Stimulated activated CD4-positive, alpha-beta T cell treated with anti-CD3 and anti-CD28 coated beads, Interleukin-1b, Interleukin-23, amount 100 ng/mL, for 48 hours (primary cell): ENCODE measurements at places on chromosomes 5 and 9.

- DNase-seq: no peak
Measured at GRCh38 chr5:76742583-76742982, 26.7 kb downstream of the F2R start.

DNA sequence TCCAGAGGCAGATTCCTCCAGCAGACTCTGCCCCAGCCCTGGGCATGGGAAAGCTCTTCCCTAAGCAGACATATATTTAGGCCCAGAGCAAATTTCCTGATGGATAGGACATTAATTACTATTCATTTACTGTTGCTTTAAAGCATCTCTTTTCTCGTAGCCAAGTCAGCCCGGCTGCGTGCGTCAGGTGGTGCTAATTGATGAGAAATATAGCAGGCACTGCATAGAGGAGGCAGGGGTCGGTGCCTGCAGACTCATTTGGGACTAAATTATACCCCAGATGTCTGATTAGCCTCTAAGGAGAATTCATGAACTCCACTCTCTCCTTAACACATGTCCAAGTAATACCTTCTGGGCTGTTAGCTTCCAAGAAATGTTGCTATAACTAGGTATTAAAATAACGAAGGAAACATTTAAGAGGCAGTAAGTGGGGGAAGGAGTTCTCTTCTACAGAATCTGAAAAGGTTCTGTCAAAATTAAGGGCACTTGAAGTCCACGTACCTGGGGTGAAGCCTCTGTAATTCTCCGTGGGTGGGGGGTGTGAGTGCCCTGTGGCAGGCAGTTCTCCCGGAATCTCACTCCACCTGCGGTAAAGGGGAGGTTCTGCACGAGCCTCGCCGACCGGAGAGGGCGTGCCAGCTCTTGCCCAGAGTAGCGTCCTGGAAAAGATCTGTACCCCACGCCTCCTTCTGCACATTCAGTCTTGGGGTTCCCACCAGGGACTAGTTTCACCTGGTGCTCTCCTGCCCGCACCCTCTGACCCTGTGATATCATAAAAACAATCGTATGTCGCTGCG lies 115.9 kb upstream of the FCN2 start:
- no peak for DNase-seq

- DNase-seq: no peak
Measured at GRCh38 chr5:115366223-115366622, 69.8 kb upstream of the CCDC112 start.

DNA sequence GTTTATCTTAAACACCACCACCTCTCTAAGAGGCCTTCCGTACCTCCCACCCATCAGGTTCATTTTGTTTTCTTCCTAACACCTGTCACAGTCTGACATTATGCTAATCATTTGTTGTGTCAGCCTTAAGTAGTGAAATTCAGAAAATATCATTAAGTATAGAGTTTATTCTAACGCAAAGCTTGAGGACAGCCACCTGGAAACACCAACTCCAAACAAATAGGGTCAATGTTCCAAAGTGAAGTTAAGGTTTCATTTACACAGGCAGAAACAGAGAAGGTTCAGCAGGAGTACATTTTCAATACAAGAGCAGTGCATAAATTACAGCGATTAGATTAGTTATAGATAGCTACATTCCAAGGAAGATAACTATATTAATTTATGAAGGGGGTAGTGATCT lies 1.3 kb upstream of the SMC5 start:
- no peak for DNase-seq

- no peak for DNase-seq
Measured at GRCh38 chr9:133991214-133991921, 756 bp downstream of the VAV2 start.

GRCh38 chr9:93953496-93954433 lies 1.4 kb downstream of the BARX1 start:
- DNase-seq: no peak

DNA sequence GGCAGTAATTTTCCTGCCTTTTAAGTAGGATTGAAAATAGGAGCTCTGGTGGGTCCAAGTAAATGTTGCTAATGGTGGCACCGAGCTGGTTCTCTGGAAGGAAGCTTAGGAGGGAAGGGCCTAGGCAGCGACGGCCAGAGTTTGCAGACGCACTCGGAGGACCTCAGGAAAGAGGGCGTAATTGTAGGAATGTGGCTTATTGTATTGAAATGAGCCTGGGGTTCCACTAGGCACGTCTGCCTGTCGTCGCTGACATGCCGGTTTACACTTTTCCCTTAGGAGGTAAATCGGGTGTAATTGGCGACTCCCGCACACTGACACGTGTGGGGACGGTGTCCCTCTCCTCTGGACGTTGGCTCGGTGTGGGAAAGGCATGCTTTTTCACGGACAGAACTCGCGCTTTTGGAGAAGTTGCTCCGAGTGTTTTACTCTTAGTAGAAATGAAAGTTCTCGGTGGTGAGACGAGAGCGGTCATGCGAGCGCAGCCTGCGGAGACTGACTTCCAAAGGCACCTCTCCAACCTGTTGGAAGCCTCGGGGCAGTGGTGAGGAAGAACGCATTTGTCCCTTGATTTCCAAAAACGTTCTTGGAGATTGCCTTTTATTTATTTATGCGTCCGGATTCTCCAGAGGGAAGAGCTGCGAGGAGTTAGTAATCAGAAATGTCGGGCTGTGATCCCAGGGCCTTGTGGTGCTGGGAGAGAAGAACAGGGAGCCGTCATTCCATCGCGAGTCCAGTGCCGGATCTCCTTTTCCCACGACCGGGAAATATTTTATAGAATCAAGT lies 1.3 kb downstream of the NR4A3 start:
- DNase-seq: no peak

- no peak for DNase-seq
Measured at GRCh38 chr5:59685793-59686192, 207.7 kb downstream of the PDE4D start.

DNA sequence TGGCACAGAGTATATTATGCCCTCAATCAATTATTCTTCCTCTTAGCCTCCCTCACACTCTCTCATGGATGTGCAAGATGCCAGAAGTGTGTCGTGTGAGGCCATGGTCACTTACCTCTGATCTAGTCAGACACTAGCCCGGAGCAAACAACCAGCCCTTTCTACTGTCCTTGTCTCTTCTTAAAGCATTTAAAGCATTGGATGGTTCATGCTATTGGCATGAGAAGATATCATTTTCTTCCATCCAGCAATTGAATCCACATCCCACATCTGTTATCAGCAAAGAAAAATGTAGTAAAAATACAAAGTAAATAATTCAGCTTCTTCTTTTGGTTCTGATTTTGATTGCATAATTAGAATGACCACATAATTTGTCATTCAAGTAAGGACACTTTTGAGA lies 267.2 kb upstream of the ACO1 start:
- DNase-seq: no peak

DNA sequence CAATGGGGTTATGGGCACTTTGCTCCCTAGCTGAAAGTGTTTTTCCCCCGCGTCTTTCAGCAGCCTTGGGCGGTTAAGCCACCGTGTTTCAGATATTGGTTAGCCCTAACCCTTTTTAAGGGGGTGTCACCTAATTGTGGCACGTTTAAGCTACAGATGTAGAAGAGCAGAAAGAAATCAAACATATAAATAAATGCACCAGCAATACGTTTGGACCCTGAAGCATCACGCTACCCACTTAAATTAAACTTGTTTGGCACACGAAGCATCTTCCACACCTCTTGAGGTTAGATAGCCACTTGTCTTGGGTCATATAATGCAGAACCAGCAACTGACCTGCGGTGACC lies 768 bp downstream of the YTHDC2 start:
- DNase-seq: no peak

DNA sequence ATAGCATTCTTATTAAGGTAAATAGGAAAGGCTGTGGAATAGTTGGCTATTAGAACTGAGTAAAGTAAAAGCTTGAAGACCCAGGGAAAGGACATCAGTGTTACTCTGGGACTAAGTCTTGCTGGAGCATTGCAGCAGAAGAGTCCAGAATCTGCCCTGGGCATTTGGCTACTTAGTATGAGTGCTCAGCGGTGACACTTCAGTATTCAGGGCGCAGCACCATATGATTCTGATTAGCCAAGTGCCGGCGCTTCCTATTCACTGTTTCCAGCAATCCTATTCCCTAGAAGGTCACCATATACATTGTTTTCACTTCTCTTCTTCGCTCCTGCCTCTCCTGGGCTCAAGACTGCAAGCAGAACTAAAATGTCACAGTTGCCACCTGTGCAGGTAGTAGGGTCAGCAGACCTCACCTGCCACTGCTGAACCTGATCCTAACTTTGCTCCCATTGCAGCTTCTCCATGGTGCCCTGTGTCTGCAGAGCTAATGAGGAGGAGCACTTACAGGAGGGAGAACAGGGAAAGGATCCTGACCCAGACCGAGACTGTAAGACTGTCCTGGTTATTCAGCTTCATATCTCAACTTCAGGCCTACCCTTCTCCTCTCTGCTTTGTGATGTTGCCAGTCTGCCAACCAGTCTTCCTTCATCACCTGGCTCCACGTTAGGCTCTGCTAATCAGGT lies 313.6 kb upstream of the PIK3R1 start:
- no peak for DNase-seq

GRCh38 chr5:20648981-20649380 lies 661.0 kb upstream of the CDH18 start:
- no peak for DNase-seq
